Naive B cell (primary cell): ENCODE measurements at places on chromosomes 7 and 10.

- H3K36me3 ChIP-seq: peaks cover 4% of the 10 kb centered on the region
- no peak overlapping the region for H3K27ac ChIP-seq
- H3K4me3 ChIP-seq: no peak overlapping the region
- H3K4me1 ChIP-seq: peaks cover 6% of the 10 kb centered on the region
- no peak for DNase-seq
Observed at GRCh38 chr10:28291881-28292297, 11.0 kb downstream of the MPP7 start.

DNA sequence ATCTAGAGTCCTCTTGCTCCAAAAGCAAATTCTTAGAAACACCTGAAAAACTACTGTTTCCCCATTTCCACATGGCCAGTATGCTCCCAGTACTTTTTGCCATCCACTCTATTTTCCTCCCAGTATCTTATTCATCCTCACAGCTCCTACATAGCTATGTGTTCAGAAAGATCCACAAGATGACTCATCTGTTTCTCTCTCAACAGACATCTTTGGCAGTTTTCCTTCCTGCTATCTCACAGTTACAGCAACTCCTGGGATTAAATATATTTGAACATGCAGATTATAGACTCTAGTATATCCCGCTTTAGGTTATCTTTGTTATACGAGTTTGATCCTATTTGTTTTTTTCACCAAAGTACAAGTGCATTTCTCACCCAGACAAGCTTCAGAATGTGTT, 675.6 kb upstream of the POT1 start:
- H3K4me1 ChIP-seq: no peaks in the 10 kb centered on the region
- DNase-seq: no peak
- H3K36me3 ChIP-seq: no peaks in the 10 kb centered on the region
- H3K4me3 ChIP-seq: no peak overlapping the region
- H3K27me3 ChIP-seq: no peaks in the 10 kb centered on the region
- no peak overlapping the region for H3K27ac ChIP-seq

GRCh38 chr10:71486484-71487114, 89.9 kb downstream of the CDH23 start:
- H3K4me3 ChIP-seq: no peak overlapping the region
- no peak overlapping the region for H3K27ac ChIP-seq
- no peaks in the 10 kb centered on the region for H3K4me1 ChIP-seq
- H3K27me3 ChIP-seq: peaks cover 20% of the 10 kb centered on the region

GRCh38 chr7:148264933-148265557, 325.5 kb upstream of the C7orf33 start:
- H3K27ac ChIP-seq: peak overlapping the region; percentile 49
- no peak overlapping the region for H3K4me3 ChIP-seq
- peak; percentile 39 for DNase-seq
- H3K4me1 ChIP-seq: peaks cover 37% of the 10 kb centered on the region
- H3K36me3 ChIP-seq: no peaks in the 10 kb centered on the region
- H3K27me3 ChIP-seq: peaks cover 24% of the 10 kb centered on the region

DNA sequence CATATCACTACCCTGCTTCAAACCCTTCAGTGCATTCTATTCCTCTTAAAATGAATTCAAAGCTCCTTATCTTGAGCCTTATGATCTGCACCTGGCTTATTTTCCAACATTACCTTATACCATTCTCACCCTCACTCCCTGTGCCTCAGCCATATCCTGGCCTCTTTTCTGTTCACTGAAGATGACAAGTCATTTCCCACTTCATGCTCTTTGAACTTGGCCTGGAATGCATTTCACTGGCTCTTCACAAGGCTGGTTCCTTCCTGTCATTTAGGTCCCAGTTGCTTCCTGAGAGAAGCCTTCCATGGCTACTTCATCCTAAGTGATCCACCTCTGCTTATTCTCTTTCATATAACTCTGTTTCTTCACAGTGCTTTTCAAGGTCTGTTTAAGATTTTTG, 3.2 kb upstream of the LIPF start:
- no peak for DNase-seq
- no peaks in the 10 kb centered on the region for H3K27me3 ChIP-seq
- H3K27ac ChIP-seq: no peak overlapping the region
- H3K4me3 ChIP-seq: no peak overlapping the region

- no peaks in the 10 kb centered on the region for H3K36me3 ChIP-seq
- H3K27me3 ChIP-seq: no peaks in the 10 kb centered on the region
- peaks cover 45% of the 10 kb centered on the region for H3K4me1 ChIP-seq
- H3K27ac ChIP-seq: peak overlapping the region; percentile 67
Observed at GRCh38 chr10:88111294-88111693, 247.9 kb downstream of the PTEN start.

DNA sequence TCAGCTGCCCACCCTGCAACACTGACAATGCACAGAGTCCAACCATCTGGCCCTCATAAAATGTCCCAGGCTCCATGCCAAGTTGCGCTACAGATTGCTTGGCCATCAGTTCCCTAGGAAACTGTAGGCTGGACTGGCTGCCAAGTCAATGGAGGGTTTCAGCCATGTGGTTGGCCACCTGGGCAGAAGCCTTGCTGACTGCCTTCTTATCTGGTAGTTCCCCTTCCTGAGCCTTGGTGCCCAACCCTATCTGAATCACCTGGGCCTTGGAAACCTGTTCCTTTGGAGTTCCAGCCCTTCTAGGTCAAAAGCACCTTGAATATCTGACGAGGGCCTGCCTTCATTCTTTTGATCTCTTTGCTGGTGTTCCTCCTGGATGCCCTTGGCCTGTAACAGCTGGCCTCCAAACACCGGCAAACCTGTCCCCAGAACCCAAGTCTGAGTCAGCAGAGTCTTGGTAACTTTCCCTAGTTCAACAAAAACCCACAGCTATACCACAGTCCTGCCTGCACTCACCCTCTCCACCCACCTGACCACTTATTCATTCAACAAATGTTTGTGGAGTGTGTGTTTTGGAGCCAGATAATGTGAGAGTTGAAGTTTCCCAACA, 37.4 kb upstream of the KDM7A start:
- peak; percentile 20 for DNase-seq
- no peaks in the 10 kb centered on the region for H3K27me3 ChIP-seq
- H3K4me1 ChIP-seq: peaks cover 52% of the 10 kb centered on the region
- no peaks in the 10 kb centered on the region for H3K36me3 ChIP-seq
- no peak overlapping the region for H3K27ac ChIP-seq

- peaks cover 14% of the 10 kb centered on the region for H3K27me3 ChIP-seq
- no peak for DNase-seq
- no peak overlapping the region for H3K4me3 ChIP-seq
- no peaks in the 10 kb centered on the region for H3K36me3 ChIP-seq
Observed at GRCh38 chr7:141185369-141185967, 111.6 kb downstream of the TMEM178B start.

DNA sequence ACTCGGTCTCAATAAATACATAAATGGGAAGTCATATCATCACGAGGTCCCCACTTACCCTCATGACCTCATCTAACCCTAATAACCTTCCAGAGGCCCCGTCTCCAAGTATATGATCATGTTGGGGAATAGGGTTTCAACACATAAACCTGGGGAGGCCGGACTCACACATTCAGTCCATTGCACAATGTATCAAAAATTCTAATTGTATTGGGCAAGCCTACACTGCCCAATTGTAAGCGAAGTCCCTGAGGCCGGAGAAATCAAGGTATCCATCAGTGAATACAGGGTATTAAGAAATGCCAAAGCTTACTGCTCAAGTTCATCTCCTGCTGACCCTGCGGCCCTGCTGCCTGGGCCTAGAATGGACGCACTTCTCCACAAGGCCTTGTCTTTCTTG, 69.6 kb downstream of the PARP12 start:
- peaks cover 5% of the 10 kb centered on the region for H3K27me3 ChIP-seq
- H3K4me3 ChIP-seq: no peak overlapping the region
- no peak for DNase-seq
- no peaks in the 10 kb centered on the region for H3K36me3 ChIP-seq
- H3K4me1 ChIP-seq: peaks cover 14% of the 10 kb centered on the region
- no peak overlapping the region for H3K27ac ChIP-seq

GRCh38 chr10:117619223-117619622, 76.7 kb downstream of the EMX2 start:
- H3K27ac ChIP-seq: no peak overlapping the region
- H3K27me3 ChIP-seq: peaks cover 23% of the 10 kb centered on the region
- no peaks in the 10 kb centered on the region for H3K36me3 ChIP-seq
- DNase-seq: no peak

GRCh38 chr7:38368191-38368605, 94.8 kb upstream of the TARP start:
- DNase-seq: peak; percentile 43
- peak overlapping the region; percentile 72 for H3K27ac ChIP-seq
- H3K4me3 ChIP-seq: no peak overlapping the region
- peaks cover 21% of the 10 kb centered on the region for H3K4me1 ChIP-seq
- no peaks in the 10 kb centered on the region for H3K27me3 ChIP-seq

DNA sequence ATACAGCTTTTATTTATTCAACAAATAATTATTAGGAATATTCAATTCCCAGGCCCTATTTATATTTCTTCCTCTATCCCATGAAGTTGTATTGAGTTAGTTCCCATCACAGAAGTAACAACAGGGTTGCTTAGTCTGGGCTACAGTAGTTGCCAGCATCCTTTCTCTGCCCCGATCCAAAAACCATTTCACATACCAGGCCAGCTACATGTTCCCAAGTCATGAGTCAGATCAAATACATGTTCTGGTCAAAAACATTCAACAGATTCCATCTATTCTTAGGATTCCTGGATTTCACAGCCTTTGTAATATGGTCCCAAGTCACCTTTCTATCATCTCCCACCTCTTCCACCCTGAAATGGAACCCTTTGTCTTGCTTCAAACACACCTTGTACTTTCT, 91.6 kb downstream of the RAB11FIP2 start:
- H3K36me3 ChIP-seq: no peaks in the 10 kb centered on the region
- no peak for DNase-seq
- H3K27ac ChIP-seq: no peak overlapping the region
- no peaks in the 10 kb centered on the region for H3K4me1 ChIP-seq

DNA sequence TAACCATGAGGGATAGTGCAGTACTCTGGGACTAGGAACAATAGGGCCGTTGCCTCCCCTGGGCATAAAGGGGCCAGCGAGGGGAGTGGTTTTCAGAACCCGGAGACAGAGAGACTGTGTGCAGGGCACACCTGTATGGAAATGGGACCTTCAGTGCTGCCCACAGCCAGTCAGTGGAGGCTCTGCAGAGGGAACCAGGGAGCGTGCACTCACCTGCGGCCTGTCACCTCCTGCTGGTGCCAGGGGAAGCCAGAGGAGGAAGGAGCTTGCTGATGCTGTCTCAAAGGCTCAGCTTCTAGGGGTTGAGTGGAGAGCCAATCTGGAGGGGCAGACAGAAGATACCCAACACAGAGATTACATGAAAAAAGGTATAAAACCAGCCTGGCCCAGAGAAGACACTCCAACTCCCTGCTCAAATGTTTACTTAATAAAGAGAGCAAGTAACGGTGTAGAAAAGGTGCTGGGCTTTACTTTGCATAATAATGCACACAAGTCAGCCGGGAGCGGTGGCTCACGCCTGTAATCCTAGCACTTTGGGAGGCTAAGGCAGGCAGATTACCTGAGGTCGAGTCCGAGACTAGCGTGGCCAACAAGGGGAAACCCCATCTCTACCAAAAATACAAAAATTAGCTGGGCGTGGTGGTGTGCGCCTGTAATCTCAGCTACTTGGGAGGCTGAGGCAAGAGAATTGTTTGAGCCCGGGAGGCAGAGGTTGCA, 35.5 kb upstream of the WAPL start:
- no peaks in the 10 kb centered on the region for H3K36me3 ChIP-seq
- no peaks in the 10 kb centered on the region for H3K4me1 ChIP-seq
- H3K27ac ChIP-seq: no peak overlapping the region
- DNase-seq: no peak

- no peaks in the 10 kb centered on the region for H3K36me3 ChIP-seq
- no peak overlapping the region for H3K4me3 ChIP-seq
- H3K27ac ChIP-seq: peak overlapping the region; percentile 44
- DNase-seq: no peak
Observed at GRCh38 chr7:30969604-30969970, 5.8 kb downstream of the GHRHR start.

DNA sequence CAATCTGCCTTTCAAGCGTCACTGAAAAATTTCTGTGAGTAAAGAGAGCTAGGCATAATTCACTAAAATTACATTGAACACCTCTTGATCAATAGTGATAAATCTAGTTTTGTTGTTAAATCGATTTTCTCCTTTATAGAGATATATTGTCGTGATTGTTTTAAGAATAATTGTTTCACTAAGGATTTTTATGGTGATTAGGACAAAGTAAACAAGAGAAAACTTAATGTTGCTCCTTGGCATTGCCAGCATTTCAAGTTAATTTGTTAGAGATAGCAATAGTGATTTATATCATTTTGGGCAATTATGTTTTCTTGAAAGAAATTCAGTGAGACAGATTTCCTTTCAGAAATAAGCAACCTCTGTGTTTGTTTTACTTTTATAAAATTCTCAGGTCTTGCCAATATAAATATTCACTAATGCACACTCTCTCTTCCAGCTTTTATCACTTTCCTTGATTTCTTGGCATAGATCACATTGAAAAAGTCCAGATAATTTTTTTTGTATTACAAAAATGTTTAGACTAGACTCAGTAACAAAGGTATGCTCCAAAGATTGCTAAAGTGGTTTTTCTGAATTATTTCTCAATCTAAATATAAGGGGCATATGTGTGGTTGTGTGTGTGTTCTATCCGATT, 538.7 kb downstream of the TFEC start:
- DNase-seq: no peak
- H3K27ac ChIP-seq: no peak overlapping the region
- peaks cover 4% of the 10 kb centered on the region for H3K27me3 ChIP-seq
- peaks cover 2% of the 10 kb centered on the region for H3K4me1 ChIP-seq

DNA sequence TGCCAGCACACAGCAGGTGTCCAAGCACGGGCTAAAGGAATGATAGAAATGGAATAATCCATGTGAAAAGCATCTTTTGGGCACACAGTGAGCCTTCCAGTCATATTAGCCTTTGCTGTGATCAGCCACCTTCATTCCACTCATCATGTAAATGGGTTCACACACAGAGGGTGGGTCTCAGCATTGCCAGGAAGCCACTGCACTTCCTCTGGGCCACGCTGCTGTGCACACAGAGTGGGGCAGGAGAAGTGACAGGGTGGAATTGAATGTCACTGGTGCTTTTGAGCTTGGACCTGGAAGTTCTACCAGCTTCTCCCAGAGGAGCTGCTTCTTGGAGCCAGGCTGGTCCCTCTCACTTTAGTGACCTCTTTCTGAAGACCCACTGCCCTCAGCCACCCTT, 203.5 kb downstream of the USP6NL start:
- H3K36me3 ChIP-seq: peaks cover 10% of the 10 kb centered on the region
- H3K27me3 ChIP-seq: no peaks in the 10 kb centered on the region
- no peak overlapping the region for H3K27ac ChIP-seq
- H3K4me1 ChIP-seq: peaks cover 34% of the 10 kb centered on the region
- peak overlapping the region; percentile 15 for H3K4me3 ChIP-seq

- DNase-seq: no peak
- H3K27me3 ChIP-seq: no peaks in the 10 kb centered on the region
- H3K4me3 ChIP-seq: no peak overlapping the region
Observed at GRCh38 chr10:34966040-34966439, 124.1 kb downstream of the CUL2 start.
